ENCODE measurements at places on chromosomes 4 and X.

- no peak for DNase-seq
Observed at GRCh38 chrX:40079572-40079971, 18.2 kb downstream of the BCOR start.

- no peak for DNase-seq
Observed at GRCh38 chrX:9286234-9286633, 178.6 kb upstream of the TBL1X start.

DNA sequence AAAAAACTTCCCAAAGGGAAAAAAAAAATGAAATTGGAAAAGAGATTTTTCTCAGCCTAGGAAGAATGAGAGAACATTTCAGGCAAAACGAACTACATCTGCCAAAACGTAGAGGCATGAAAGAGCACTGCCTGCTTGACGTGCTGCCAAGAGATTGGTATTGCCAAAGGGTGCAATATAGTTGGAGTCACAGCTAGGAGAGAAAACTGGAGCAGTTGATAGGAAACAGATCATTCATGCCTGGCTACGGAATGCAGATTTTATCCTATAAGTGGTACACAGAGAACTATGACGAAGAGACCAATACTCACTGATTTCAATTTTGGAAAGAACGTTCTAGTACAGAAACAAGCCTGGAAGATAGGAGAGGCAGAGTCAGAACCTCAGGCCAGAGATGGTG is 68.4 kb upstream of the IQCM start:
- no peak for DNase-seq

GRCh38 chrX:38898261-38898660 is 97.0 kb downstream of the MID1IP1 start:
- DNase-seq, result peak; percentile 36

DNA sequence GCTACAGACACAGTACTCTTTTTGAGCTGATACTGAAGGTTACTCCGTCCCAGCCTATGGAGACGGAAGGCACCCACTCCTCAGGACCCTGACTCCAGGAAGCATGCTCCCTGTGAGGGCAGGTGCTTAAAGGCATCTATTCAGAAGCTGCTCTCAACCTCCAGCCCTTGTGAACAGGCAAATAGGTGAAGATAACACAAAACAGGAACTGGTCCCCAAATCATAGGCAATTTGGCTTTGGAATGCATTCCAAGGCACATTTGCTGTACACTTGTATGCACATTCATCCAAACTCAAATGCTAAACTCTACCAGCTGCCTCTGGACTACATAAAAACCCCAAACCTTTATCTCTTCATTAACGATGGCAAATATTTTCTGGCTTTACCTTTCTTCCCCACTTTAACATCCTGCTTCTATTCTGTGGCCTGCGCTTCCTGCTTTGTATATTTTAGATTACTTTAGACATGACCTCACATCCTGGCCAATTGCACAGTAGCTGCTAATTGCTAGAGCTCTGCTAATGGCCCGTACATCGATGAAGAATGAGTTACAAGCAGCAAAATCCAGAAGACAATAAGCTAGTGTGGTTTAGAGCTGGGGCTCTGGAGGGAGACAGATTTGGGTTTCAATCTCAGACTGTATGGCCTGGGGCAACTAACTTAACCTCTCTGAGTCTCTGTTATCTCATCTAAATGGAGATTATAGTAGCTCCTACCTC is 3.2 kb downstream of the SEL1L3 start:
- no peak for DNase-seq

DNA sequence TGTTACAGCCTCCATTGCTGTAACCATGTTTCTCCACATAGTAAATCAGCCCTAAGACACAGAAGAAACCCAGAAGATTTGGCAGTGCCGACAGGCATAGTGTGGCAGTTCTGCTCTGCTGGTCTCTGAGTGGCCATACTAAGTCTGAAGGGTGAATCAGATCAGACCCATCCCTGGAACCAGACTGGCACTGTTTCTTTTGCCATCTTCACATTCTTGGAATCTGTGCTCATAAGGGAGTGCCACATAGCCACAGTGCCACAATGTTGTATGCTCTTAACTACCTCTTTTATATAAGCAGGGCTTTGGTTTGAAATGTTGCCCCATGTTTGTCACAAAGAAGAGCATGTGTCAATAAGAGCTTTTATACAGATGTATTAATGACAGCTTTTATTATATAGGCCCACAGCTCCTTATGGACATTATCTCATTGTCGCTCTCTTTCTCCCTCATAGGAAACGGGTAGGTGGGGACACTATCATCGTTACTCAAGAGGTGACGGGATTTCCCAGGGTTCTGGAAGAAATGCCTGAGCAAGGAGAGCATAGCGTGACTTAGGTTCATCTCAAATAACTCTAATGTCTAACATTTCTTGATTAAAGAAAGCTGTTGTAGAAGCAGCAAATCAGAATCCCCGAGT is 128.2 kb downstream of the CBR4 start:
- no peak for DNase-seq

DNA sequence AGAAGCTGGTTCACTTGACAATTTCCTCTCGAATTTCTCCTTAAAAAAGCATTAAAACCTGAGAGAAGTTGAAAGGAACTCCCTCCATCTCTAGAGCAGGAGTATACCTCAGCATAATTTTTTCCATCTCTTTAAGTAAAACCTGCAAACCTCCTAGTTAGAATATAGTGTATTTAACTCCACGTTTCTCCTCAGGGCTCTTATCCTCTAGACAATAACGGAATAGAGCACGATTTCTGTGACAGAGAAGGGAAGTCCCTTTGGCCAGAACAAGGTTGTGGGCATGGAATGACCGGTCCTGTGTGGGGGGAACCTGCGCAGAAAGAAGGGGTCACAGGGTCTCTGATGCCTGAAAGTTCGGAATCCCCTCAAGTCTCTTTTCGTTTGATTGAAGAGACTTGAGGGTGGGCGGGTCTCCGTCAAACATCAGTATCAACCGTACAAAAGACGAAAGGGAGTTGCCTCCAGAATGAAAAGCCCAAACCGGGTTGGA is 697 bp downstream of the ZNF280C start:
- no peak for DNase-seq

GRCh38 chr4:173119818-173120217 is 48.8 kb upstream of the GALNT7 start:
- no peak for DNase-seq

DNA sequence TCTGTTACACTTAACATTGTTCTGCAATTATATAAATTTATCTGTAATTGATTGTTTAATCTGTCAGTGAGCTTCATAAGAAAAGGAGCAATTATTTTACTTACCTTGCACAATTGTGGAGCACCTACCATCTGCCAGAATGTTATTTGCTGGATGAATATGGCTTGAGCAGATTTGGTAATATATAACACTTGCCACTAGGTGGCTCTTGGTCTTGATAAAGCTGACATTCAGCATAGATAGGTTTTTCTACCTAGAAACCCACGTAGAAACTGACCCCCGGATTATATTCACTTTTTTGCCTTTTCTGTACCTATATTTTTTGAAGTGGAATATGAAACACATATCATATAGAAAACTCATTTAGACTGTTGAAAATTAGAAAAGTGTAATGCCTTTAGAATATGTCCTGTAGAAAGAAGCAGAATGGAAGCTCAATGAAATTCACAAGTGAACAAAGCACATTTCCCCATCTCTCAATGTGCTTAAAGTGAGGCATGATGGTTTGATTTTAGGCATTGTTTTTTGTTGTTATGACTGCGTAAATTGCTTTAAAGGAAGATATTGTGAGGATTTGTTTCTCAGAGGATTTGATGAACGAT is 9.5 kb downstream of the RBPJ start:
- DNase-seq, result peak; percentile 79

DNA sequence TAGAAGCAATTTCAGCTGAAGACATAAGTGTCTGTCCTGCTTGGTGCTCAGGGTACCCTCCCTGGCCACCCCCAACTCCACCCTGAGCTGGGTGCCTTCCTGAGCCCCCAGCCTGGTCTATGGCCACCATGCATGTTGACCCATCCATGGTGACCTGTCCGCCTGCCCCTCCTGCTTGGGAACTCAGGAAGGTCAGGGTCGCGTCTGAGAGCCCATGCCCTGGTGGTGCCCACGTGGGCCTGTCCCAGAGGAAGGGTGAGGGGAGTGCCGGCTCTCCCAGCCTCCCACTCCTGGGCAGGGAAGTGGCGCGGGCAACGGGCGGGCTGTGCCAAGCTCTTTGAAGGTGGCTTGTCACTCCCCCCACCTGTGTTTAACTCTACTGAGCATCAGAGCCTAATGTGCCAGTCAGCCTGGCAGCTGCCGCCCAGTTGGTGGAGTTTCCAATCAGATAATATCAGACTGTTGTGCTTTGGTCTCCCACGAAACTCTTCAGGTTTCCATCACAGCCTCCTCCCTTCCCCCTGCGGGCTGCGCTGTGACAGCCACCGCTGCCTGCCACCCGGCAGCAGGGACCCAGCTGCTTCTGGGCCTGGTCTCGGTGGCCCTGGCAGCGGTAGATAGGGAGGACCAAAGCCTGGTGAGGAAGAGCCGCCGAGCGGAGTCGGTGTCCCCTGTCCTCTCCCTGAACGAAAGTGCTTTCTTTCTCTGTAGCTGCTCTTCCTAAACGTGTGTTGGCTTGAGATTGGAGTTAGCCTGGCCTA is 4.8 kb downstream of the SH3BP2 start:
- DNase-seq, result no peak

GRCh38 chr4:151952137-151952536 is 191.3 kb upstream of the GATB start:
- no peak for DNase-seq

- no peak for DNase-seq
Observed at GRCh38 chr4:126737899-126738526, 894.7 kb upstream of the INTU start.

DNA sequence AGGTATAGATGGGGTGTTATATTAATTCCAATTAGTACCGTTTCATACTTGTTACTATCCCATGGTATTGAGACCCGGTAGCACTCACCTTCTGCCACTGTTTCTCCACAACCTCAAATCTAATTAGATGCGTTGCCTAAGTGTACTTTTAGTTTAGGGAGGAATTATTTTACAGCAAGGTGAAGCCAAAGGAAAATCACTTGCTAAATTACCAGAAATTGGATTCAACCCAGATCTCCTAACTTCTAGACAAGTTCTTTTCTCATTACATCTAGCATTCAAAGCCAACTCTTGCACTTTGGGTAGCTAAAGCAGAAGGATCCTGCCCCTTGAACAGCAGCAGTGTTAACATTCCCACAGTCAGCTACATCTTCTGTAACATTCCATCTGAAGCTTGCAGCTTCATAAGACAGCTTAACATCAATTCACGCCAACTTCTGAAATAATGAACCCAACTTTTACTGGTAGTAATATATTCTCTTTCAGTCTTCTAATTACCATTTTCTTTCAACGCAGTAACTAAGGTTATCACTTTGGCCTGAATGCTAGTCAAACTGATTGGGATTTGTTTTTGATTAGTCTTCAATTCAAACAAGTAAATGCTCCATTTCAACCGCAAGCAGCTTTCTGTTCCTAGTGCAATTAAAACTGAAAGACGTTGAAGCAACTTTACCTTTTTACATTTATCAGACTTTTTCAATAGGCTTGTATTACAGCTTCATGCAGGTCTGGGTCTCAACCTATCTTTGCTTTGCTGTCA is 934 bp upstream of the SEC31A start:
- DNase-seq, result no peak

DNA sequence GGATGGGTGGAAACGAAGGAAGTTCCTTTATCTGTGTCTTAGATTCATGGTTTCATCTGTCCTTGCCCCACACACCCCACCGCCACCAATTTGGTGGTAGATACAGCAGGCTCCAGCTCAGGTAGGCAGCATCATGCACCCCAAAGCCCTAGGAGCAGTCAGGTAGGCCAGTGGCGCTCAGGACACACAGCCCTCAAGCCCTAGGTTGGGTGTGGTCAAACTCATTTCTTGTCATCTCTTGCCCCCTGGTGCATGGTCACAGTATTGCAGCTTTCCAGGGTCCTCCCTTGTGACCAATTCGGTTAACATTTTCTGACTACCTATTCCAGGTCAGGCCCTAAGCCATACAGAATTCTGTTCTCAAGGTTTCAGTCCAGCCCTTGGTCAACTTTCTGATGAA is 14.5 kb upstream of the PRRG3 start:
- peak; percentile 59 for DNase-seq

GRCh38 chr4:36997727-36998126 is 246.8 kb upstream of the NWD2 start:
- no peak for DNase-seq

DNA sequence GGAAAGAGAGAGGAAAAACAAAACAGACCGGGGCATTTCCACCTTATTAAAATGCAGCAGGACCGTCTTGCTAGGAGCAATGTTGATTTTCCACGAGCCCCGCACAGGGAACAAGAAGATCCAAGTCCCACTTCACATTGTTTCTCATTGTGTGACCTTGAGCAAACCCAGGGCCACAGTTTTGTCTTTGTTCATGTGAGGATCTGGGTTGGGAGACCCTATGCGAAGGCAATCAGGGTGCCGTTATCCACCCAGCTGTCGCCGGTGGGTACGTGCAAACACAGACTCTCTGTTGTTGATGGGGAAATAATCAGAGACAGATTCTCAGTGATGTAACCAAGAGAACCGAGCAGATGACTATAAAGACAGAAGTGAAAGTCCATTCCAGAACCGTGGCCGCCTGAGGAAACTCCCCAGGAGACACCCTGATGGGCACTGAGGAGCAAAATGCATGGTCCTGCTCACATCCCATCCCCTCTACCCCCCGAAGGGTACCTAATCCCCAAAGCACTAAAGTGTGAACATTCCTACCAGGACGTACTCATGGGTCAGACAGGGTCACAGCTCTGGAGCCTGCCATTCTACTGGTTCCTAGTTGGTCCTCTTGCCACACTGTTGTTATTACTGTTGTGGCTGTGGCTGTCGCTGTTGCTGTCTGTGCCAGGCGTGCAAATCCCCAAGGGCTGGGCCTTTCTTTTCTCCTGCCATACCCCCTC is 102.7 kb upstream of the RBPJ start:
- no peak for DNase-seq

DNA sequence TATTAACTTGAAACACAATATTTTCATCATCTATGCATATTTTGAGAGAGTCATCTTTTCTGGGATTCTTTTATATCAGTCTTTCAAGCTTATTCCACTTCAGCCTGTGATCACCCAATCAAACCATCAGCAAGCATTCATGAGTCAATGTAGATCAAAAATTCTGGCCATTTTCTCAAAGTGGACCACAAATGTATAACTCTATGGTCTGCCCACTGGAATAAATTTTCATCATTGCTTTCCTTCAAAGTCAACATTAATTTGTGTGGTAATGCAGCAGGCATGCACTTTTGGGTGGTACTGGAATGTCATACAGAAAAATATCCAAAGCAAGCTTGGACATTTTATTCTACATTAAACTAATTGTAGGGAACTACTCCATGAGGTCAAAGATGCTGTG is 1013.0 kb downstream of the STIM2 start:
- DNase-seq, result no peak

DNA sequence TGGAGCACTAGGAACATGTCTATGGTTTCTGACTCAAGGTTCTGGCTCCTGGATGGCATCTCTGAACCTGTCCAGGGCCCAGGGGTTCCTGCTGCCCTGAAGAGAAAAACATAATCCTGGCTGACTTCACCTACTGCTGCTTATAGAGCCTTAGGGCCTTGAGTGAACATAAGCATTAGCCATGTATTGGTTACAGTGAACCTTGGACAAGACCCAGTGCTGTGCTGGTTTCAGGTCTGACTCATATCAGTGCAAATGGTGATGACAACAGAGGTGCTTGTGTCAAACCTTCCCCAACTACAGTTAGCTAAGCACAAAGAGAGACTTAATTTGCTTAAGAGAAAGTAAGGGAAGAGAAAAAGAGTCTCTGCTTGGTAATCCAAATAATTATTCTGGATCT is 1047.2 kb downstream of the GLUD2 start:
- no peak for DNase-seq

- DNase-seq, result no peak
Observed at GRCh38 chrX:30533835-30534234, 43.7 kb downstream of the TASL start.
